ENCODE measurements at places on chromosomes 1 and 21.

DNA sequence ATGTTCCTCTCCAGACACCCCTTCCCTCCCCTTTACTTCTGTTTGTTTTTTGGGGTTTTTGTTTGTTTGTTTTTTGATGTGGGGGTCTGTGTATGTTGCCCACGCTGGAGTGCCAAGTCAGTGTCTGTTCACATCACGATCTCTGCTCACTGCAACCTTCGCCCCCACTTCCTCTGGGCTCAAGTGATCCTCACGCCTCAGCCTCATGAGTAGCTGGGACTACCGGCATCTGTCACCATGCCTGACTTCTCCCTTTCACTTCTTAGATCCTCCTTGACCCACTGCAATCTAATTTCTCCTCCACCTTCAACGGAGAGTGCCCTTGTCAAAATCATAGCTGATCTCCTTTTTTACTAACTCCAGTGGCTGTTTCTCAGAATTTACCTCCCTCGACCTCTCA is 100.7 kb upstream of the KIF26B start:
- no peak for DNase-seq

DNA sequence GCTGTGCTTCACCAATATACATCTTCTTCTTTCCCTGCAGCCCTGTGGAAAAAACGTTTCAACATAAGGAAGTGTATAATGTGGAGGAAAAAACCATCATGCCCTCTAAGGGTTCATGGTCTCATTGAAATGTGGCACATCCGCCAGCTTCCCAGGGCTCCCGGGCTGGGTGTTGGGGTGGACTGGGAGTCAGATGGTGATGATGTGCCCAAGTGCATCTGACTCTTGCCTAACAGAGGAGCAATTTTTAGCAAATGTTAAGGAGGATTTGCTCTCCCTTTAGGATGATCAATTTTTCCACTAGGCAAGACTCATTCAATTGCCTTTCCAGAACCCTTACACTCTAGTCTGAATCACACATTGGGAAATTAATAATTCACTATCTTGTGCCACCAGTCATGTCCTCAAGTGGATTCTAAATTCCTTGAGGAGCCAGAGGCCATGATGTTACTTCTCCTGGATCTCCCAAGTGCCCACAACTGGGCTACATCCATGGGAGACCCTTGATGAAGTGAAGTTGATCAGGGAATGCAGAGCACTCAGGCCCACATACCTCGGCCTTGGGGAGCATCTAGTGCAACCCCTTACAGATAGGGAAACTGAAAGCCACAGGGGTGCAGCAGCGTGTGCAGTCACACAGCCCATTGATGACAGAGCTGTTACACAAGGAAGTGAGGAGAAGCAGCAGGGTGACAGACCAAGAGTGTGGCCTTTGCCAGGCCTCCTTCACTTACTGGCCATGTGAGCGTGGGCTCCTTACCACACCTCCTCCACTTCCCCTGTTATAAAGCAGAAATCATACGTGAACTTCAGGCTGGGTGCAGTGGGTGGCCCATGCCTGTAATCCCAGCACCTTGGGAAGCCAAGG is 100.0 kb upstream of the SLC44A3 start:
- no peak for DNase-seq

GRCh38 chr1:5563861-5564577 is 428.2 kb downstream of the NPHP4 start:
- DNase-seq, result no peak

DNA sequence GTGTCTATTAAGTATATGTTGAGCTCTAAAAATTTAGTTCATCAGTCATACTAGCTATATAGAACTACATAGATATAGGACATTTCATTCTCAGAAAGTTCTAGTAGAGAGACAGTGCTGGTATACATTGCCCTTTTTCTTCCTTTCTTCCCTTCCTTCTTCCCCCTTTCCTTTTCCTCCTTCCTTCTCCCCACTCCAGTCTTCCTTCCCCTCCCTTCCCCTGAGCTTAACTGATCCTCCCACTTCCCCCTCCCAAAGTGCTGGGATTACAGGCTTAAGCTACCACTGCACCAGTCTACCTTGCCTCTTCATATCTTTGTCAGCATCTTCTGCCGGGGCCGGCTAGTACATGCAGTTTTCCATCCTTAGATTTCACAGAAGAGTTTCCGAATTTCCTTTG is 12.1 kb downstream of the THRAP3 start:
- DNase-seq, result no peak

DNA sequence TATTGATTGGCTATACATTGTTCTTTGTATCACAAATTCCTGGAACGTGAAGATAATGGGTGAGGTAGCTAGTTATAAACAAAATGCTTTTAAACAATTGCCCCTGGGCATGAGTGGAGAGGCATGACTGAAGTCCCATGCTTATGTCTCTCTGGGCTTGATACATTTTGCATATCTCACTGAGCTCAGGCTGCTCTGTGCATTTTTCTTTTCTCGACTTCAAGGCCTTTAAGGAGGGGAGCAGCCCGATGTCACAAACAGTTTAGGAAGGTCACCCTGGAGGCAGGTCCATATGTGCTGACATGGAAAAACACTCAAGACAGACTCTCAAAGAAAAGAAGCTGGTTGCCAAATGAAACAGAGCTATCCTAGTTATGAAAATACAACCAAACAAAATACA is 80.1 kb upstream of the PUM1 start:
- DNase-seq, result no peak

DNA sequence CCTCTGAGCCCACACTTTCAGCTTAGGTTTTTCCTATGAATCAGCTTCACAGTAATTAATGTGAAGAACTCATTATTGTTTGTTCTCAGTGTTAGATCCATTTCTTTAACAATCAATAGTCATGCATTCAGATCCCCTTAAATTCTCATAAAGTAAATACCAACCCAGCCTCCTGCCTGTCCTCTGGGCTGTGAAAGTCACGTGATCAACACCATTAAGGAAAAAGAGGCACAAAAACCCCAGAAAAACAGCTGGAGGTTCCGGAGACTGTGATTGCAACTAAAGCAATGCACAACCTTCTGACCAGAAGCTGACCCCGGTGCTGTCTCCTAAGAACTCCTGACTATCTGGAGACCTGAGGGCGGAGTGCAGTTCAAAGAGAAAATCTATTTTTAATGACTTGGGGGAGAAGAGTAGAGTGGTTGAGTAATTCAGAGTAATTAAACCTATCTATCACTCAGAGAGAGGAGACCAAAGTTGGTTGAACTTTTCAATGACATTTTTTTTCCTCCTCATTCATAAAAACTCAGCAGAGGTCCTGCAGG is 132.5 kb downstream of the PLXNA2 start:
- DNase-seq, result no peak

- no peak for DNase-seq
Observed at GRCh38 chr1:24900985-24901781, 28.9 kb downstream of the RUNX3 start.

- no peak for DNase-seq
Observed at GRCh38 chr1:169387399-169387798, 19.4 kb downstream of the BLZF1 start.

DNA sequence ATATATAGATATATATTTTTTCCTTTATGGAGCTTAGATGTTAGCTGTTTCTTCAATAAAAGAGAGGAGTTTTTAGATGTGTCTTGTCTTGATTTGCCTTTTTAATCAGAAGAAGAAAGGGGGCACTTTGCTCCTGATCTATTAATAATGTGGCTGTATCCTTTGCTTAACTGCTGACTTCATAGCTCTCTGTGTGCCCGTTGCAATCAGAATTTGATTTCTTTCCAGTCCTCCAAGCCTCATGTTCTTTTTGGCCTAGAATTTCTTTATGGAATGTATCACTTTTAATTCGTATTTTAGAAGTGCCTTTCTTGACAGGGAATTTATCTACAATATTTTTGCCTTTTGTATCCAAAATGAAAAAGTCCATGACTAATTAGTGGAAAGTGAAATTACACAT is 85.3 kb downstream of the C1orf21 start:
- no peak for DNase-seq

DNA sequence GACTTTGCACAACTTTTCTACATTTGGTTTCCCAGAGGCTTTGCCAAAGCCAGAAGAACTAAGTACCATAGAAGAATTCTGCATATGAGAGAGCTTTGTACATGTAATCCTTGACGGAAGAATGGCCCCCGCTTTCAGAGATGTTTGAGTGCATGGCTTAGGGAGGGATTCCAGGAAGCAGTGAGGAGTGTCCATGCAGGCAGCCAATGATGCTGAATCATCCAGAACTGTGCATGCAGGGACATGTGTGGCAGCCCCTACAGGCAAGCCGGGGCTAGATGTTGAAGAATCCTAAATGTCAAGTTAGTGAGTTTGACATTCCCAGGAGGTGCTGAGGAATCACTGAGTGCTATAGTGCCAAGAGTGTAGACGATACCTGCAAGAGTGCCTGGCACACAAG is 9.9 kb upstream of the HAO2 start:
- DNase-seq, result no peak

DNA sequence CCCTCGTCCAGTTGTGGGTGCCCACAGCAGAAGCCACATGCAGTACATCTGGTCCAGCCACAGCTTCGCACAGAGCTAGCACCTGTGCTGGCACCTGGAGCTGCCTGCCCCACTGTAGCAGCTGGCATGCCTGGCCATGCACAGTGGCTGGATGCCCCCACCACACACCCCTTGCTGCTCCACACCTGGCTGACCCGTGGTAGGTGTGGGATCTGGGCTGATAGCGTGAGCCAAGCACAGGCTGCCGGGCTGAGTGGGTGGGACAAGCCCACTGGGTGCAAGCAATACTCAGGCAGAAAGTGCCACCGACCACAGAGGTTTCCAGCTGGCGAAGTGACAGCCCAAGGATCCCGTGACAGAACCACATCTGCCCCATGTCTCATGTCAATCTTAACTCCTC is 30.6 kb upstream of the BACE2 start:
- DNase-seq, result no peak

- no peak for DNase-seq
Observed at GRCh38 chr1:232980986-232981560, 30.7 kb downstream of the NTPCR start.

Measured in NCI-H526 treated with DMSO at 0.1 percent for 48 hours (cell line).